ENCODE measurements at places on chromosomes 1 and 21.

DNA sequence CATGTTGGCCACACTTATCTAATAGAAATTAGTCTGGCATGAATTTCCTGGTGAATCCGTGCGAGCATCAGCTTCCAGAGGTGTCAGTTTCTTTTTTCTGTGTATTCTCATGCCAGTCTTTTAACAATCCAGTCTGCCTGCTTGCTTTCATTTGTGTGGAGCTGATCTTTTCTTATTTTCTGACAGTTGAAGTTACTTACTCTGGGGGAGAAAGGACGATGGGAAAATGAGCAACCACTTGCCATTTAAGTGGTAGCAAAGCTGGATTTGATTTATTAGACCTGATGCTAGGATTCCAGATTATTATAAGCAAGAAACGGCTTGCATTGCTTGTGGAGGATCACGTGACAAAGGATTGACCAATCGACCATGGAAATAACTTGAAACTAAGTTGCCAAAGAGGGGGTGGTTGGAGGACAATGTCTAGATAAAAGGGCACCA lies 24.3 kb upstream of the APP start:
- DNase-seq: peak; percentile 6

DNA sequence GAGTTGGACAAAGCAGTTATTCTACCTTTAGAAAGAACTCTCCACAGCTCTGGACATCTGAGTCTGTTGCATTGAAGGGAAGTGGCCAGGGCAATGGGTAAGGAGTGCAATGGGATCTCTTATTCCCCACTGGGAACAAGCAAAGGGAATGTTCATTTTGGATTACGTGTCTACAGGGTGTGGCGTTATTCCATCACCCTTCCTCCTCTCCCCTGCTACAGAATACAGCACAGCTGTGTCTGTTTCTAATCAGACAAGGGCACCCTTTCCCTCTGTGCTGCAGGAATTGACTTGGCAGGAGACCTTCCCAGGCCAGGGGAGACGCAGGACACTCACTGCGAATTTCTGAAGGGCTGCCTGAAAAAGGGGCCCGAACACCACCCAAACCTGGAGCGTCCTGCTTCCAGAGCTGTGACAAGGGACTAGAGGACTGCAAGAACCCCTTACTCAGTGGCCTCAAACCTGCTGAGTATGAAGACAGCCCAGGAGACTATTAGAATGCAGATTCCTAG lies 163.6 kb upstream of the RAB4A start:
- DNase-seq: no peak

DNA sequence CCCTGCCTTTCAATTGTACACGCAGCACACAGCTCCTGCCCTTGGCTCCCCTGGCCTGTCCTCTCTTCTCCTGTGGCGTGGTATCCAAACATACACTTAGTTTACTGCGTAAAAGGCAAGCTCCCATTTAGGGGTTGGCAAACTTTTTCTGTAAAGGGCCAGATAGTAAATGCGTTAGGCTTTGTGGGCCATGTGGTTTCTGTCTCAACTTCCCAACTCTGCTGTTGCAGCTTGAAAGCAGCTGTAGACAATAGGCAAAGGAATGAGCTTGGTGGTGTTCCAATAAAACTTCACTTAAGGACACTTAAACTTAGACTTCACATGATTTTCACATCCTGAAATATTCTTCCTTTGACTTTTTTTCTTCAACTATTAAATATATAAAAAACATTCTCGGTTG lies 63.3 kb downstream of the RHOU start:
- no peak for DNase-seq

DNA sequence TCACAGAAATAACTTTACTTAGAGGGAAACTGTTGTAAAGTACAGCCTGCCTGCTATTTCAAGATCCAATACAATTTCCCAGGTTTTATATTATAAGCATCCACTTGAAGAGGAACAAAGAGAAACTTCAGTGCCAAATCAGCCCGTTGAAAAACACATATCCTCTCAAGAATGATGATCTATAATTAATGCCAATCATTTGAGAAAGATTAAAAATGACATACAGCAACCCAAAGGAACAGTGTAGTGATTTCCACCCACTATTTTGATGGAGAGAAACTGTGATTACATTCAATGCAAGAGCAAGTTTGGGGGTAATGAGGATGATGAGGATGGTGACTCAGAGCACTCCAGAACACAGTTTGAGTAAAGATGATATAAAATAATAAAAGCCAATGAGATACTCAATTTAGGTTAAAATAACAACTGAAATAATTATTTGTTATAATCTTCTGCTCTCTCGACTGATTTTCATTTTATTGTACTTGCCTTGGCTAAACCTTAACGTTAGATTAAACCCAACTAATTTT lies 715.5 kb downstream of the NCAM2 start:
- DNase-seq: no peak

DNA sequence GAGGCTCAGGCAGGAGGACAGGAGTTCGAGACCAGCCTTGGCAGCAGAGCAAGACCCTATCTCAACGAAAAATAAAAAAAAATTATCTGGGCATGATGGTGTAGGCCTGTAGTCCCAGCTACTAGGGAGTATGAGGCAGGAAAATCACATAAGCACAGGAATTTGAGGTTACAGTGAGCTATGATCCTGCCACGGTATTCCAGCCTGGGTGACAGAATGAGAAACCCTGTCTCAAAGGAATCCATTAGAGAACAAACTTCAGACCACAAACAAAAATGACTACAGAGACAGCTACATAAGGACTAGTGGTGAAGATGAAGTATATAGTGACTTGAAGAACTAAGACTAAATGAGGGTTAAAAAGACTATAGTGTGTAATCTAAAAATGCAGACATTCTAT lies 233.1 kb downstream of the RERE start:
- DNase-seq: no peak

GRCh38 chr1:80462006-80462405 lies 1338.7 kb upstream of the ADGRL2 start:
- DNase-seq: no peak

DNA sequence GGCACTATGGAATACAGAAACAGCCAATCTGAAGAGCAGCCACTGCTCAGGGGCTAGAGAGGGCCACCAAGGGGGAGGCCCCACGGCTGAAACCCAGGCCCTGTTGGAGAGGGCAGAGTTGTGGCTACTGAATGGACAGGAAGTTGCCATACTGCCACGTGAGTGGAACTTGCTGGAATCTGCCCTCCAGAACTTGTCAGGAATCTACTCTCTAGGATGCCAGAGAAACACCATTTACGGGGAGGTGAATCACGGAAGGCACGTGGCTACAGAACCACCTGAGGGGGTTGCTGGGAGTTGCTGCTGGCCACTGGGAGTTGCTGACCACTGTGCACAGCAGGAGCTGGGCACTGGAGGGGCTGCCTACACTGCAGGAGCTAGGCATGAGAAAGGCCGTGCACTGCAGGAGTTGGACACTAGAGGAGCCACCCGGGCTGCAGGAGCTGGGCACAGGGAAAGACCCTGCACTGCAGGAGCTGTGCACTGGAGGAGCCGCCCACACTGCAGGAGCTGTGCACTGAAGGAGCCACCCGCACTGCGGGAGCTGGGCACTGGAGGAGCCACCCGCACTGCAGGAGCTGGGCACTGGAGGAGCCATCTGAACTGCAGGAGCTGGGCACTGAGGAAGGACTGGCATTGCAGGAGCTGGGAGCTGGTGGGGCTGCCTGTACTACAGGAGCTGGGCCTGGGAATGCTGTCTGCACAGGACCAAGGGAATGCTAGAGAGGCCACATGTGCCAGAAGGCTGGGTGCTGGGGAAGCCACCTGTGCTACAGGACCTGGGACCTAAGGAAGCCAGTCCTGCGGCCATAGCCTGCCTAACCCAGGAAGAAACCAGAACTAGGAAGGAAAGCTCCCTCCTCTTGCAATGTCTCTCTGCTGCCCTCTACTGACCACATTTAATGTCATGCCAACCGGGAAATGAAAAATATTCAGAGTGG lies 343.4 kb downstream of the MATN1 start:
- DNase-seq: peak; percentile 63

DNA sequence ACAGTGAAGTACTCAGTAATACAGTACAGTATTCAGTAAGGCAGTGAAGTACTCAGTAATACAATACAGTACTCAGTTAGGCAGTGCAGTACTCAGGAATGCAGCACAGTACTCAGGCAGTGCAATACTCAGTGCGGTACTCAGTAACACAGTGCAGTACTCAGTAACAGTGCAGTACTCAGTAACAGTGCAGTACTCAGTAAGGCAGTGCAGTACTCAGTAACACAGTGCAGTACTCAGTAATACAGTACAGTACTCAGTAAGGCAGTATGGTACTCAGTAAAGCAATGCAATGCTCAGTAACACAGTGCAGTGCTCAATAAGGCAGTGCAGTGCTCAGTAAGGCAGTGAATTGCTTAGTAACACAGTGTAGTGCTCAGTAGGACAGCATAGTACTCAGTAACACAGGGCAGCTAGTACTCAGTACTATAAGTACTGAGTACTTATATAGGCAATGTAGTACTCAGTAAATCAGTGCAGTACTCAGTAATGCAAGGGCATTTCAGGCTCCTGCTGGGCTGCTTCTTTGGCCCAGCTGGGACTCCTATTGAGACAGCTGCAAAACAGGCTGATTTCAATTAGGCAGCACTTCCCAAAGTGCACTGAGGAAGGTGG lies 411.3 kb downstream of the DISC1 start:
- no peak for DNase-seq

DNA sequence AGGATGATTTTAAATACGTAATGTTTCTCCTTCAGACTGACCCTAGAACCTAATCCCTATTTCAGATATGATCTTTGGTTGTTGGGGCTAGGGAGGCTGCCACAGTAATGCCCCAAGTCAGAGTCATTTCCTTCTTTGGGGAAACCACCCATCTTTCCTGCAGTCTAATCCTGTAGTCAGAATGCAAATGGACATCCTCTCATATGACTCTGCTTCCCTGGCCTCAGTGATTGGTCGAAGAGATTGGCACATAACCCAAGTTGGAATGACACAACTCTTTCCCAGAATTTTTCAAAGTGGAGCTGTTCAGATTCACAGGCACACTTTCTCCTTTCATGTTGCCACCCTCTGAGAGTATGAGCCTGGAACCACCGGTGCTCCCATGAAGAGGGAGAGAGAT lies 58.8 kb upstream of the ZNF644 start:
- DNase-seq: no peak

- DNase-seq: no peak
These were observed 13.1 kb downstream of the SDC3 start for GRCh38 chr1:30895382-30895943.

- DNase-seq: no peak
These were observed 31.7 kb downstream of the ERICH3 start for GRCh38 chr1:74641876-74642275.

All from RCC 7860 (cell line).